ENCODE measurements at places on chromosomes 4 and X.

DNA sequence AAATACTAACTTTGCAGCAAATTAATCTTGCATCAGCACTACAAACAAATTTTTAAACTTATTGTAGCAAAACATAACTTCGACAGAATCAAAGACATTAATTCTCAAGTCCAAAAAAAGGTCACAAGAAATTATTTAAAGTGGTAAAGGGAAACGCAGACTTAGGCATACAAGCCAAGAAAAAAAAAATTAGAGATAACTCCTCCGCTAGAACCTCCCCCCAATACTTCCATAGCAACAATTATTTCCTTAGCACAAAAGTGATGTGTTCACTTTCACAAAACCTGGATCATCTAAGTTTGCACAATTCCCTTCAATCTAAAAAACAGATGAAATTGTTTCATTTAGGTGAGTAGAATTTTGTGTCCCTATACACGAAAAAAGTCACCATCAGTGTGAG lies 1.1 kb downstream of the LRBA start:
- no peaks in the 10 kb centered on the region for H3K27me3 ChIP-seq
- peaks cover 8% of the 10 kb centered on the region for H3K4me1 ChIP-seq

DNA sequence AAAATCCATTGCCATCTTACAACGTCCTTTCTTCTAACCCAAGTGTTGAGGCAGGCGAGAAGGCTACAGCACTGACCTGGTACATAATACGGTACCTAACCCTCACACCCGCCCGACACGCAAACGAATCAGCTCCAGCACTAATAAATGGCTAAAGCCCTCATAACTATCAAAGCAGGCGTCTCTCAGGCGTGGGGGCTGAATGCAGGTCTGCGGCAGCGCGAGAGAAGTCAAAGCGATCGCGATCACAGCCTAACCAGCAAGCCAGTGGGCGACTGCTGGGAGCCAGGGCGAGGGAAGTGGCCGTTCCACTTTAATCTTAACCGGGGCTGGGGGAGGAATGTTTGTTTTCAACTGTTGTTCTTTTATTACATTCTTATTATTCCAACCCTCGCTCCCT lies 1.5 kb downstream of the CDX4 start:
- H3K27me3 ChIP-seq = no peaks in the 10 kb centered on the region
- no peaks in the 10 kb centered on the region for H3K4me1 ChIP-seq
- no peak for DNase-seq
- H3K36me3 ChIP-seq = no peaks in the 10 kb centered on the region
- H3K4me3 ChIP-seq = peak overlapping the region; percentile 32

GRCh38 chr4:4472344-4472958 lies 69.4 kb downstream of the STX18 start:
- peaks cover 17% of the 10 kb centered on the region for H3K36me3 ChIP-seq
- H3K4me1 ChIP-seq = peaks cover under 1% of the 10 kb centered on the region
- no peak for DNase-seq

DNA sequence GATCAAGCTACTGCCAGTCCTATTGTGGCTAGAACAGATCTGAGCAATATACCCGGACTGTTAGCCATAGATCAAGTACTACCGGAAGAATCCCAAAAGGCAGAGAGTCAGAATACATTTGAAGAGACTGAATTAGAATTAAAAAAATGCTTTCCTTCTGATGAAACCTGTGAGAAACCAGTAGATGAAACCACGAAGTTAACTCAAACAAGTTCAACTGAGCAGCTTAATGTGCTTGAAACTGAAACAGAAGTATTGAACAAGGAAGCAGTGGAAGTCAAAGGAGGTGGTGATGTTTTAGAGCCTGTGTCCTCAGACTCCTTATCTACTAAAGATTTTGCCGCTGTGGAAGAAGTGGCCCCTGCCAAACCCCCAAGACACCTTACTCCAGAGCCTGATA lies 46.8 kb downstream of the WDR44 start:
- H3K27me3 ChIP-seq = no peaks in the 10 kb centered on the region
- no peaks in the 10 kb centered on the region for H3K36me3 ChIP-seq
- no peaks in the 10 kb centered on the region for H3K4me1 ChIP-seq
- H3K27ac ChIP-seq = no peak overlapping the region
- no peak for DNase-seq

GRCh38 chr4:36351082-36351666 lies 69.8 kb downstream of the DTHD1 start:
- no peaks in the 10 kb centered on the region for H3K36me3 ChIP-seq
- no peaks in the 10 kb centered on the region for H3K4me1 ChIP-seq
- H3K27me3 ChIP-seq = no peaks in the 10 kb centered on the region
- no peak overlapping the region for H3K27ac ChIP-seq
- DNase-seq = no peak

All from thoracic aorta (tissue), 2 donors.